ENCODE measurements at places on chromosomes 7 and 10. TPM values are rescaled to one million over a fixed set of nuclear protein-coding genes. Genes with fewer than 3 reads are reported as not detected.

The C10orf95 gene
- not detected for total RNA-seq

The DRGX gene
- total RNA-seq: not detected

The GPRIN2 gene
- not detected for total RNA-seq

The BNIP3 gene
- total RNA-seq: 62.3 TPM

The KCNH2 gene
- total RNA-seq: 0.38 TPM

The CCDC71L gene
- 25.5 TPM for total RNA-seq

The COL1A2 gene
- total RNA-seq: 0.08 TPM

The LRIT1 gene
- total RNA-seq: not detected

The NEUROD6 gene
- not detected for total RNA-seq

The ECHDC3 gene
- not detected for total RNA-seq

The STEAP1 gene
- total RNA-seq: 0.53 TPM

The EBLN1 gene
- not detected for total RNA-seq

GRCh38 chr7:74289018-74289658 is at the start of gene CLIP2:
CLIP2 (plus strand) TSS chr7:74289407; CDS start chr7:74317547, 28,140 bp downstream.
- DNase-seq: peak; percentile 81

GRCh38 chr10:103768345-103768744 is 87.0 kb downstream of the SH3PXD2A start:
- DNase-seq: no peak

DNA sequence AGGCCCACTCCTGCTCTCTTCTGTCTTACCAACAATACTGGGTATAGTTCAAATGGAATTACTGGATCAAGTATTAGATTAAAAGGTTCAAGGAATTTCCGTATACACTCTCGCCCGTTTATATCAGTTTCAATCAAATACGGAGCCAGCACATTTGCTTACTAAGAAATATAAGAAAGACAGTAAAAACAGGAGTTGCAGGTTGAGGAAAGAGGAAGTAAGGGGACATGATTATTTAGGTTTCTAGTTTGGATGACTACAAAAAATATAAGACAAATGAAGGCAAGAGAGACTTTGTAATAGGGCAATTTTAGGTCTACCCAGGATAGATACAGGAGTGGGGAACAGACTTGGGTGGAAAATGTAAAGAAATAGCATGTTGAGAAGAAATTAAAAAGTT is 109.9 kb upstream of the ABI1 start:
- DNase-seq: no peak

GRCh38 chr10:100710151-100710871 is 35.1 kb upstream of the PAX2 start:
- no peak for DNase-seq

DNA sequence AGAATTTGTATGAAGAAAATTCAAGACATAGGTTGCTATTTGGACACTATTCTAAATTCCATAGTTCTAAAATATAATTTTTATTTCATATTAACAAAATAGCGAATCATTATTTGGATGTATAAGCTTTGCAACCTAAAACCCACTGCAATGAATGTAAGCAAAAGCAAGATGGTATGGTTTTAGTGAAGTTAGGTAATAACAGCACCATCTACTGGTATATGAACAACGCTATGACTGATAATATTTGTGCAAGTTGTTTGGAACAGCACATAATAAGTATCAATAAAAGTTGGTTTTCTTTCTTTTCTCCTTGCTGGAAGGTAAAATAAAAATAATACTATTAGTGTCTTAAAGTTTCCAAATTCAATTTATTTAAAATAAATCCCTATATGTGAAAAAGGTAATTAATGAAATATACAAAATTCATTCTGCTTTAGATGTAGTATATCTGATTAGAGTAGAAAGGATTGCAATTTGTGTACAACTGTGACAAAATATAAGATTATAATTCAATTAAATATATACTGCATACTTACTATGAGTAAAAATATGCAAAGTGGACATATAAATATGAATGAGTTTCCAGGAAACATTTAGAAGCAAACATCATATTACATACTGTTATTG is 79.0 kb upstream of the LSM8 start:
- DNase-seq: no peak

DNA sequence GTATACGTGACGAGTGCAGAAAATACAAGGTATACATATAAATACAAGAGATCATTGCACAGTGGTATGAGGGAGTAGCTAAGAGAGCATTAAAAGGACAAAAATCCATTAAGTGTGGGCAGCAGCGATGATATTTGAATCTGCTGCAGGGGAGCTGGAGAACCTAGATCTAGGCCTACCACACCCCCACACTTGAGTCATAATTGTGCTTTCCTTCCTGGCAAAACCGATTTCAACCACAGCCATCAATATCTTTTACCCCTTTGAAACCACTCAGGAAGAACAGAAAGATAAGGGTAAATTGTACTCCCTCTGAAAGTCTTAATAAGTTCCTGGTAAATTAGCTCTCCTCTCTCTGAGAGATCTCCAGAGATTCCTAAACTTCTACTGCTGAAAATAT is 345.0 kb downstream of the SORCS1 start:
- DNase-seq: peak; percentile 21

GRCh38 chr10:5818894-5819293 is 5.7 kb upstream of the GDI2 start:
- DNase-seq: no peak

GRCh38 chr10:132611026-132611910 is 73.7 kb downstream of the INPP5A start:
- DNase-seq: no peak

- no peak for DNase-seq
These were observed 41.1 kb downstream of the SUGCT start for GRCh38 chr7:40175725-40176510.

- DNase-seq: no peak
These were observed 250.8 kb downstream of the CCDC3 start for GRCh38 chr10:12750526-12751201.

GRCh38 chr7:22589641-22590201 is 89.7 kb upstream of the STEAP1B start:
- DNase-seq: no peak

GRCh38 chr7:140635345-140635744 is 5.3 kb downstream of the DENND2A start:
- no peak for DNase-seq

GRCh38 chr10:70672165-70673042 is at the start of gene ADAMTS14:
ADAMTS14 (plus strand) TSS chr10:70672506; CDS start chr10:70672803, 297 bp downstream.
- DNase-seq: no peak

DNA sequence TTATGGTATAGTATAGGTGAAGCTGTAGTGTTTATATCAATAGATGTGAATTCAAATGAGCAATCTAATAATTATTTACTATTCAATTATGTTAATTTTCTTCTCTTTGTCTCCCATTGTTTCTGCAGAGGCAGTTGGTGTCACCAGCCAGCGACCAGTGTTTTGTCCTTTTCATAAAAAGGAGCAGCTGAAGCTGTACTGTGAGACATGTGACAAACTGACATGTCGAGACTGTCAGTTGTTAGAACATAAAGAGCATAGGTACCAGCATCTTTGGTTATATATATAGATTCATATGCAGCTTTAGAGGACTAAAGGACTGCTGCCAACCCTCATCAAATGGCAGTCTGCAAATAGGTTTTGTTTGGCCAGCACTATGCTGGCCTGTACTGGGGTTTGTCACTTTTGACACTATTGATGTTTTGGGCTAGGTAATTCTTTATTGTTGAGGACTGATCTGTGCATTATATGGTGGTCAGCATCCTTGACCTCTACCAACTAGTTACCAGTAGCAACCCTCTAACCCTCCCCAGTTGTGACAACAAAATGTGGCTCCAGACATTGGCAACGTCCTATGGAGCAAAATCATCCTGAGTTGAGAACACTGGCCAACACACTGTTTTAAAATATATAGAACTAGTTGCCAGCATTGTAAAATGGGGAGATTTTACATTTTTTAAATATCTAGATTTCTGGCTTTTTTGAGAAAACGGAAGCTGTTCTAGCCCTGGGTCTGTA is 59.2 kb downstream of the TRIM24 start:
- DNase-seq: no peak

- DNase-seq: peak; percentile 61
These were observed 90.3 kb downstream of the MYL10 start for GRCh38 chr7:101538596-101539459.

DNA sequence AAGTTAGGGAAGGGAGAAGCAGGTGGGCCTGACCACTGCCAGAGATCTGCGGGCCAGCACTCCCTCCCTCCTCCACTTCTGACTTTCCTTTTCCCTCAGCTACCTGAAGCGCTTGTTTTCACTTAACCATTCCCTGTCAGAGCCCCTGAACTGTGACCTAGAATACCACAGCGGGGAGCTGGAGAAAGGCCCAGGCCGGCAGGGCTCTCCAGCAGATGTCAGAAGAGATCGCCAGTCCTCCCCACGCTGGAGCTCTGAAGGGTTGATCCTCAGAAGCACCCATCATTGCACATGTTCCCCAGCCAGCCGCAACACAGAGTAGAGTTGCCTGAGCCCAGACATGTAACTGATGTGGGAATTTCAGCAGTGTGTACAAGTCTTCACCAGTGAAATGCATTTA is 44.4 kb upstream of the GAD2 start:
- DNase-seq: no peak

DNA sequence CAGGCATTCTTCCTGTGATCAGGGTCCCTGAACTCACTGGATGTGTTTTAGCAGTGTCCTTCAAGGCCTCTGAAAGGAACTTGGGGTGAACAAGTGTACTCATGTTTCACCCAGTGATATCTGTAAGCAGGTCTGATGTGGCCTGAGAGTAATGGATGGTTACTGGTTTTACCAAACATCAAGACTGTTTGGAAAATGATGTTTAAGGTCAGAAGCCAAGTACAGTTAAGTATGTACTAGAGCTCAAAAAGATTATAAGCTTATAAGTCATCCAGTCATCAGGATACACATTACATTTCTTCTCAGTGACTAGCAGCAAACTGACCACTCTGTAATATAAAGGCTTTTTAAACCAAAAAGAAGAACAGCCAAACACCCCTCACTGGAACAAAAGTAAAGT is 79.8 kb upstream of the PTN start:
- no peak for DNase-seq

DNA sequence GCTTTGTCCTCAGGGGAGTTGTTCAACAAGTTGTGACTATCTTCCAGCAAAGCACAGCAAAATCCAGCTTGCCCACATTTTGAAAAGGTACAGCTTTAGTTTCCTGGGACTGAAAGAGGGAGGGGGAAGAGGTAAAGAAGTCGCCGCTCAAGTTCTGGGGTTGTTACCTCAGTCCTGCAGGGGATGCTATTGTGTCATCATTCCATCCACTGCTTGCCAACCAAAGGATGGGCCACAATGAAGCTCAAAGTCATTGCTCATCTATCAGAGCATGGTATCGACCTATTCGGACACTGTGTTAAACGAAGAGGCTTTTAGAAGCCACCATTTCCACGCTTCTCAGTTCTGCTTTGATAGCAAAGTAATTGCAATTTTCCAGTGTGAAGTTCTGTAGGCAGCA is 34.3 kb downstream of the NPY start:
- no peak for DNase-seq

DNA sequence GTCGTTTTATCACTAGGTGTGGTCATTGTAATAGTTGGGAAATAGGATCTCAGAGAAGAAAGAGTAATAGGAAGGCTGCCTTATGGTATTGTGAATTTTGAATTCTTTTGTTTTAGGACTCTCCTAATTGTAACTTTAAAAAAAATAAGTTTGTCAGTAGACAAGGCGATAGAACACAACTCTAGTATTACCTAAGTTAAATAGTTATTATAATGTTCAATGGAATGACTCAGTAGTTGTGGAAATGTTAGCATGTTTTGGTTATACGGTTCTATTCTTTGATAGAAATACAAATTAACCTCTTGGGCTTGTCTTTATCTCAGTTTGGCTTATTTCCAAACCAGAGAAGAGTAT is 1.4 kb downstream of the DNAH11 start:
- no peak for DNase-seq

GRCh38 chr7:151451626-151452571 is 12.0 kb upstream of the CRYGN start:
- no peak for DNase-seq

- DNase-seq: no peak
These were observed 244.8 kb downstream of the BICC1 start for GRCh38 chr10:58757352-58758065.

DNA sequence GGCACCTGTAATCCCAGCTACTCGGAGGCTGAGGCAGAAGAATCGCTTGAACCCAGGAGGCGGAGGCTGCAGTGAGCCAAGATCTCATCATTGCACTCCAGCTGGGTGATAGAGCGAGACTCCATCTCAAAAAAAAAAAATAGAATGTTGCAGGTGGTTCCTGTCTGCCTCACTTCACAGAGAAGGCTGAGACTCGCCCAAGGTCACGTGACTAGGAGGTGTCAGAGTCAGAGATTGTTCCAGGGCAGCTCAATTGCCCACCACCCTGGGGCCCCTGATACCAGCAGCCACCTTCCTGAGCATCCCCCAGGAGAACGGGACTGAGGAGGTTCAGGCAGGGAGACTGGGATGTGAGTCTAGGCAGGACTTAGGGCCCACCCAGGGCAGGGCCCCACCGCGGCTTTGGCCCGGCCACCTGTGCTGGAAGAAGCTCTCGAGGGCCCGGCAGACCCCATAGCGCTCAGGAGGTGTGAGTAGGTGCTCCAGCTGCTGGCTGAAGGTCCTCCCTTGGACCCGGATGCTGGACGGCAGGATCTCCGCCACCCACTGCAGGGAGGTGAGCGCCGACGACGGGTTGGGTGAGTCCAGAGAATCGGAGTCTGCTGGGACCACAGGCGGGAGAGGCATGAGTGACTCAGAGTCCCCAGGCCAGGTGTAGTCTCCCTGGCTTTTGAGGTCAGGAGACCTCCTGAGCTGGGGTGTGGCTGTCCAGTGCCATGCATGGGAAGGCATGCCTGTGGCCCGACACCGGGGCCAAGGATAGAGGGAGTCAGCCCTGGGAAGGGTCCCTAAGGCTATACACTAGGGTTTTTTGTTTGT is 30.9 kb downstream of the GRID2IP start:
- DNase-seq: no peak

- DNase-seq: no peak
These were observed 7.4 kb downstream of the TAS2R40 start for GRCh38 chr7:143229054-143229790.

GRCh38 chr10:106559442-106559841 is 605.1 kb downstream of the SORCS1 start:
- no peak for DNase-seq
